GM23248 (cell line): ENCODE measurements at places on chromosomes 3 and 15. TPM values are rescaled to one million over a fixed set of nuclear protein-coding genes. Genes with fewer than 3 reads are reported as not detected.

The PLCH1 gene
- total RNA-seq, result under 0.01 TPM in 1 of 2 replicates, not detected in the other

DNA sequence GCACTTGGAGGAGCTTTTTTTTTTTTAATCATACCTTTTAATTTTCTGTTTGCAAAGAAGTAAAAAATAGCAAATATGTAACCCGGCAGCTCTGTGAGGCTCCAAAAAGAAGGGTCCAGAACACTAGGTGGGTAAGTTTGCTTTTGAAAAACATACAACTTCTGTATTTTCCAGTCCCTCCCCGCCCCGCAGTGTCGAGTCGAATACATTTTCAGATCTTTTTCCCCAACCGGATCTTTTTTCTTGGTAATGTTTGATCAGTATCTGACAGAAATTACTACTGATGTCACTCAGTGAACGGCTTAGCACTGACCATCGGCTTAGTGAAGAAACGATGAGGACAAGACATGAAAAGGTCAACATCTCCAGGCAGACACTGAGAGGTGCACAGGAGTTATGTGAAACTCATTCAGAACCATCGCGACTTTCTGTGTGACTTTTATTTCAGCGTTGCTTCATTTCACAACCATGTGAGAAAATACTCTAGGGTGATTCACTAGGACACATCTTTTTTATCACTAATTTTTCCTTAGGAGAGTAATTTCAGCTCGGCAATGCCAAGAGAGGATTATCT is 11.0 kb downstream of the ISL2 start:
- peaks cover 42% of the 10 kb centered on the region for H3K27me3 ChIP-seq
- DNase-seq, result no peak
- no peaks in the 10 kb centered on the region for H3K36me3 ChIP-seq
- no peak overlapping the region for H3K27ac ChIP-seq
- H3K4me3 ChIP-seq, result no peak overlapping the region

- DNase-seq, result peak; percentile 55
- no peaks in the 10 kb centered on the region for H3K27me3 ChIP-seq
- H3K36me3 ChIP-seq, result 0 out of 2 replicates have a peak, but pooled peaks cover 6% of the 10 kb centered on the region
- H3K4me1 ChIP-seq, result peaks cover 28% of the 10 kb centered on the region
Observed at GRCh38 chr15:57183041-57183440, 193.3 kb upstream of the CGNL1 start.

DNA sequence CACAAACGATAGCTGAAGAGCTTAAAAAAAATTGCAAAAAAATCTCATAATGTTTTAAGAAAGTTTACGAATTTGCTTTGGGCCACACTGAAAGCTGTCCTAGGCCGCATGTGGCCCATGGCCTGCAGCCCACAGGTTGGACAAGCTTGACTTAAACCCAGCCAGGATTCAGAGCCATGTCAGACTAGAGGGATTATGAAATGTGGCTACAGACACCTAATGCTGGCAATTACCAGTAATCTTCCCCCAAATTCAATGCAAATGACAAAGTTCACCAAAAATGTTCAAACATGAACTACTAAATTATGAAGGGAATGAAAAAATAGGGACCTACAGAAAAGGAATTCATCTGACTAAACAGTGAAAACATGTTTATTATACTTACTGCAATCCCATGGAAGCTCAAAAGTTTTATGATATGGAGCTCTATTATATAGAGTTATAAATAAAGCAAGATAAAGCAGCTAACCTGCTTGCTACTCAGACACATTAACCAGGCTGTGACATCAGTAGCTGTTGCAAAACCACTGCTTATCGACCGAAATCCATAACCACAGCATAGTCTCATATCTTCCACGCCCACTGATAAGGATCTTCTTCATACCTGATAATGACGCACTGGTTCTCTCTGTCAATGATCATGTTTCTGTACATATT is 49.2 kb downstream of the LDHAL6B start:
- H3K4me1 ChIP-seq, result no peaks in the 10 kb centered on the region
- H3K27me3 ChIP-seq, result no peaks in the 10 kb centered on the region
- H3K27ac ChIP-seq, result no peak overlapping the region
- H3K4me3 ChIP-seq, result no peak overlapping the region
- peaks cover 68% of the 10 kb centered on the region for H3K36me3 ChIP-seq
